ENCODE measurements at places on chromosomes 11 and 22. TPM values are rescaled to one million over a fixed set of nuclear protein-coding genes. Genes with fewer than 3 reads are reported as not detected.

GRCh38 chr11:120486138-120486537, 25.4 kb upstream of the GRIK4 start:
- DNase-seq = no peak

DNA sequence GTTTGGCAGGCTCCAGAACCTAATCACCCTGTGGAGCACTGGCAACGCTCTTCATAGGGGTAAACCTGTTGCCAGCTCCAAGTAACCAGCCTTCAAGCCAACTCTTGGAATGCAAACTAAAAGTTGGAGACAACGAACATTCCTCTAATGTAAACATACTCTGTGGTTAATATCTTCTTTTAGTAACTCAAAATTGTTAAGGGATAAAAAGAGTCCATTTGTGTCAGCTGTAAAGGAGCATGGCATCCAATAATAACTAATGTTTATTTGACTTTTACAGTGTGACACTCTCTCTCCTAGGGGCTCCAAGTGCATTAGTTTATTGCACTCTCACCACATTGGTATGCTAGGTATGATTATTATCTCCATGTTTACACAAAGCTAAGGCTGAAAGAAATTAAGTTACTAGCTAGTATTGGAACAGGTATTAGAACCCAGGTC, 31.0 kb upstream of the AMOTL1 start:
- DNase-seq = no peak

GRCh38 chr11:116636341-116636929, 136.4 kb downstream of the BUD13 start:
- no peak for DNase-seq

DNA sequence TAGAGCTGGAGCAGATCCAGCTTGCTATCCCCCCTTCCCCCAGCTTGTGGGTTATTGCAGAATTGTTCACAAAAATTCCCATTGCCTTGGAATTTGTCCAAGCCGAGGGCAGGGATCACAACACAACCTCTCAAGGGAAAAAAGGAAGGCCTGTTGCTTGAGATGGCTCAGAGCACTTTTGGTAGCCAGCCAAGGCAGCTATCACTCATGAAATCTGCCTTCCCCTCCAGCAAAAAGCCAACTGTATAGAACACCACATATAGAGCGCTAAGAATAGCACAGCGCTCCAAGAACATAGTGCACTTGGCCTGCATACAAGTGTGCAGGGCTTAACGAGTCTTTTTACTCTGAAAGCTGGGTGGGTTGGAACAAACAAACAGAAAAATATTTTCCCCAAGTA, 46.2 kb downstream of the FAM83F start:
- DNase-seq = peak; percentile 57

DNA sequence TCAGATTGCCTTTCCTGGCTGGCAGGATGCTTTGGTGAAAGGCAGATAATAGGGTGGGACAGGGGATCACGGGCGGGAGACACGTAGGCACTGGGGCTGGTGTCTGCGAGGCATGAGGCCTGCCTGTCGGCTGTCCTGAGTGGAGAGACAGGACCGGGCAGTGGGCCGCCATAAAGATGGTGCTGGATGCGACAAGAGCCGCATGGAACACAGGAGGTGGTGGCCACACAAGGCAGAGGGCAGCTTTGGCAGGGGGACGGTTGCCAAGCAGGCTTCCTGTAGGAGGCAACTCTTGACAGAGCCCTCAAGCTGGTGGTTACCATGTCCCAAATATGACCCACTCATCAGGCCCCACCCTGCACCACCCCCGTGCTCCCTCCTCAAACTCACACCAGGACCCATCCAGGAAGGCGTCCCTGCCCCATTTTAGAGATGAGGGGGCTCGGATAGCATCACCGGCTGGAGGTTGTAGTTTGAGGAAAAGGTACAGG, 4.9 kb upstream of the PPARA start:
- no peak for DNase-seq

CALCA gene
- total RNA-seq = not detected

MS4A1 gene
- total RNA-seq = not detected
